ENCODE measurements at places on chromosomes 12 and 14.

DNA sequence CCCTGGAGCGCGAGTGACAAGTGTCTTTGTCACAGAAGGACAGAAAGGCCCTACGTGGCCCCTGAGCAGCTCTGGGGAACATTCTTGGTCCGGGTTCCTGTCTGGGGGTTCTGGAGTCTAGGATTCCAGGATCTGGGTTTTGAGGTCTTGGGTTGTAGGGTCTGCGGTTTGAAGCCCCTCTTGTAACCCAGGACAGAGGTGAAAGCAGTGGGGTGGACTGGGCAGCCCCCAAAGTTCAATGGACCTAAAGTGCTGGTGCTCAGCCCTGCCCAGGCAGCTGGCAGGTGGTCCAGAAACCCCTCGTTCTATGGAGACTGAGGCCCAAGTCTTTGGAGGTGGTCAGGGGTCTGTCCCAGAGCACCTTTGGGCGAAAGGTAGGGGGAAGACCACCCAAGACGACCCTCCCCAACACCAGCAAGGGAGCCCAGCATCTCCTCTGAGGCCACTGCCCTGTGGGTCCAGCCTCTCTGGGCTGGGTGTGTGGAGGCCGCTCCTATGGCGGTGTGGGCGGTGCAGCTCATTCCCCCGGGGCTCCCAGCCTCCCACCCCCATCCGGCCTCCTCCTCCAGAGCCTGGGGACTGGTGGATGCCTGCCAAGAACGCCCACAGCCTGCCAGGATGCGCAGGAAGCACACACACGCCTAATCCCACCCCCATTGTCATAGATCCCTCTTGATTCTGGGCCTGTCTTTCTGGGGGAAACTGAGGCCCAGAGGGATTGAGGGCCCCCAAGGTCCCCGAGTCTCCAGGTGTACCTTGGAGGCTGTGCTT lies 30.2 kb upstream of the ANKRD9 start:
- peak; percentile 83 for DNase-seq

DNA sequence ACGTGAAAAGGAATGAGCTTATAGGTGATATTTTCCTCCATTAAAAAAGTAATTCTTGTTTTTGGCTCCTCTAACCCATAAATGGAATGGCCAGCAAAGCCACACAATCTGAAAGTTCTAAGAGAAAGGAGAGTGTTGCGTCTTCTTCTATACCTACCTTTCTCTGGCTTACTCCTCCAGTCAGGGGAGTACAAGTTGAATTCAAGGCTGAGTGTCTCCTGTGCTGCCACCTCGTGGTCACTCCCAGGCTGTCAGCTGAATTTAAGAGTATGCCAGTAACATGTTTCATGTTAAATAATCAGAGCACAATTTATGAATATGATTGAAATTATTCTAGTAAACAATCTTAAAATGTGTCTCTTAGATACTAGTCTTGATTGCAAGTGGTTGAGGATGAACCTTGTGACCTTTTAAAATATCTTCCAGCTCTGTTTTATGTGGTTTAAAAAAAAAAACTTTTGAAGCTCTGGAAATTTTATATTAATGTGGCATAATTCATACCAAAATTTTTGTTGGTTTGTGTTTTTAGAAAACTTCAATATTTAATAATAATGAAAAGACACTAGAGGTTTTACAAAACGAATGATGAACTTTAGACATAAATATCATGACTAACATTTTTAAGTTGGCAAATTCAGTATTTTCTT lies 31.7 kb downstream of the PTHLH start:
- DNase-seq, result peak; percentile 50

DNA sequence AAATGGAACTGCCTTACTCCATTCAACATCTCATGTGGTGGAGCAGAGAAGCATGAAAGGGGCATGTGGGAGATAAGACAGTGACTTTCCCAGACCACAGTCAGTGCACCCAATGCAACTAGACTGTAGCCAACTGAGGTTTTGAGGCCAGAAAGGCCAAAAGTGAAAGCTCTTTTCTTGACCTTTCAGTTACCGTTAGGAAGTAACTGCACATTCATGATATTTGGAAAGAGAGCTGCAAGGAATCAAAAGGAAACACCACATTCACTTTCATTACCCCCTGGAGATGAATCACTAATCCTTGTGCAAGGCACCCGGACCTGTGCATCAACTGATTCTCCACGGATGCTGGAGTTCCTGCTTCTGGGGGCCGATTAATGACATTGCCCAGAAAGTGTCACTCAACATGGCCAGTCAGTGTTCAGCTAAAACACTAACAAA lies 72.9 kb upstream of the ELK3 start:
- DNase-seq, result no peak

DNA sequence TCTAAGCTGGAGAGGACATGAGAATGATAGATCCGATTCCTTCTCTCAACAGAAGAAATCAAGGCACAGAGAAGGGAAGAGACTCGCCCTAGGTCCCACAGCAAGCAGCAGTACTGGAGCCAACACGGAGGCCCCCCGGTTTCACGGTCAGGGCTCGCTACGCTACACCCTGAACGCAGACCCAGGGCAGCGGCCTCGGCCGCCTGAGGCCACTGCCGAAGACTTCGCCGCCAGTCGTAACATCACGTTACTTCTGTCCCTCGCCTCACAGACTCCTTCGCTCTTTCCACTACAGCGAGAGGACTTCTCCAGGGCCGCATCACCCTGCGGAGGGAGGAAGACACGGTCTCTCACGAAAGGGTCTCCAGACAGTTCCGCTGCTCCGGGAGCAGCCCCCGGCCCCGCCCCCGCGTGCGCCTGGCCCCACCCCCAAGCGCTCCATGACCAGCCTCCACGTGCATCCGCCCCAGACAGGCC lies 411 bp upstream of the DCAF4 start:
- no peak for DNase-seq

- peak; percentile 75 for DNase-seq
Observed at GRCh38 chr12:27542628-27543027, 18.6 kb downstream of the PPFIBP1 start.

GRCh38 chr12:56258068-56258819 lies at the start of gene ANKRD52:
ANKRD52 (minus strand) TSS chr12:56258384; CDS start chr12:56258269, 115 bp downstream.
- peak; percentile 44 for DNase-seq

- peak; percentile 31 for DNase-seq
Observed at GRCh38 chr12:122793685-122794106, 19.3 kb downstream of the CCDC62 start.

DNA sequence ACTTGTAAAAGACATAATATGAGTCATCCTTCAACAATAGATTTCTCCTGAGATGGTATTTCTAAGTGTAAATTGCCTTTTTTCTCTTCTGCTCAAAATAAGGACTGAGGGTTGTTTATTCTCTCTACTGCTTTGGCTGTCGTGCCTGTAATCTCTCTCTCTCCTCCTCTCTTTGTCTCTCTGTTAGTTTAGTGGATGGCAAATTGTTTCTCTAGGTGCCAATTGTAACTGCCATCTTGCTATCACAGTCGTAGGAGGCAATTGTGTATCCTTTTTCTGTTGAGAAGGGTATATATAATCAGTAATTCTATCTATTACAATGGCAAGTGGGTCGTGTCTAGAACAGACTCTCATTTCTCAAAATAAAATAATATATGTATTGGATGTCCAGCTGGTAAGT lies 545.0 kb upstream of the FBXO33 start:
- DNase-seq, result no peak

DNA sequence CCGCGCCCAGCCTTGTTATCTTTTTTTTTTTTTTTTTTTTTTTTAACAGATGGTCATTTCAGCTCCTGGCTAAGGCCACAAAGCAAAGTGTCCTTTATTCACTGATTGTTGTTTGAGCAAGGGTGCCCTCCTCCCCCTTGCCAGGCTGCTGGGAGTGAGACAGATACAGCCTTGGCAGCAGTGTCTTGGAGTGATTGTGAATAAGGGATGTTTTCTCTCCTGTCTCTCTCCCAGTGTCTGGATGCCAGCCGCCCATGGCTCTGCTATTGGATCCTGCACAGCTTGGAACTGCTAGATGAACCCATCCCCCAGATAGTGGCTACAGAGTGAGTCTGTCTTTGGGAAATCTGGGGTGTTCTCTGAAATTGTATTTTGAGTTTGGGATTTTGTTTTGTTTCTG lies 28.7 kb downstream of the FNTB start:
- no peak for DNase-seq

GRCh38 chr14:72706485-72706884 lies 187.4 kb downstream of the DPF3 start:
- DNase-seq, result no peak

- DNase-seq, result no peak
Observed at GRCh38 chr12:95739561-95740313, 50.8 kb downstream of the NTN4 start.

GRCh38 chr12:131010396-131011131 lies 56.9 kb downstream of the ADGRD1 start:
- no peak for DNase-seq

GRCh38 chr12:9636851-9637206 lies 29.1 kb upstream of the KLRB1 start:
- no peak for DNase-seq

GRCh38 chr14:95685978-95686922 lies at the start of gene TCL1B:
TCL1B (plus strand) TSS chr14:95686426; CDS start chr14:95686468, 42 bp downstream.
- DNase-seq, result no peak

- no peak for DNase-seq
Observed at GRCh38 chr14:92635031-92635430, 113.4 kb downstream of the LGMN start.

- no peak for DNase-seq
Observed at GRCh38 chr12:12474471-12474928, 88.2 kb downstream of the DUSP16 start.

- no peak for DNase-seq
Observed at GRCh38 chr14:53621921-53622320, 334.7 kb downstream of the BMP4 start.

DNA sequence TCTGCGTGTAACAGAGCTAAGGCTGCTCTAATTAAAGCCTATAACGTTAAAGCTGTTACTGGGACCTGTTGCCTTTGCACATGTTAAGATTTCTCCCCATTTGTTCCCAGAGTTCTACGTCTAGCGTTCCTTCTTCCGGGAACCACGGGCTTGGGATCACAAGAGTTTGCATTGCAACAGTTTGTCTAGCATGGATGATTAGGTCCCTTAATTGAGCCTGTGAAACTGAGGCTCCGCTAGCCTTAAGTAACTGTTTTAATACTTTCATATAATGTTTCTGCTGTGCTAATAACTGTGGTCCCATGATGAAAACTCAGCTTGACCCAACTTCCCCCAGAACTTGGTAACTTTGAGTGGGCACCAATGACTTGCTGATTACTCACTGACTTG lies 16.7 kb upstream of the LYZ start:
- DNase-seq, result no peak

DNA sequence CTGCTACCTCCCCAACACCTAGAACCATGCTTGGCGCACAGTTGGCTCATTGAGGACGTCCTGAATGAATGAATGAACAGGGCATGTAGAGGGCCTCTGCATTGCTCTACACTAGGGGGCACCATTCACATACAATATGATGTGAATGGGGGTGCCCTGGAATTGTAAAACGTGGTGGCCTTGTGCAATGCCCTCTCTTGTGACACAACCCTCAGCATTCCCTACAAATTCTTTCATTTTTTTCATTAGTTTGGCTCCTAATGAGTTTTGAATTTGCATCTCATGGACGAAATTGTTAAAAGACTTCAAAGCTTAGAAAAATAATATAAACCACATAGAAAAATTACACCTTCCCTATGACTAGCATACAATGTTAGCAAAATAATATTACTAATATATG lies 2.3 kb upstream of the DIO2 start:
- DNase-seq, result peak; percentile 31

DNA sequence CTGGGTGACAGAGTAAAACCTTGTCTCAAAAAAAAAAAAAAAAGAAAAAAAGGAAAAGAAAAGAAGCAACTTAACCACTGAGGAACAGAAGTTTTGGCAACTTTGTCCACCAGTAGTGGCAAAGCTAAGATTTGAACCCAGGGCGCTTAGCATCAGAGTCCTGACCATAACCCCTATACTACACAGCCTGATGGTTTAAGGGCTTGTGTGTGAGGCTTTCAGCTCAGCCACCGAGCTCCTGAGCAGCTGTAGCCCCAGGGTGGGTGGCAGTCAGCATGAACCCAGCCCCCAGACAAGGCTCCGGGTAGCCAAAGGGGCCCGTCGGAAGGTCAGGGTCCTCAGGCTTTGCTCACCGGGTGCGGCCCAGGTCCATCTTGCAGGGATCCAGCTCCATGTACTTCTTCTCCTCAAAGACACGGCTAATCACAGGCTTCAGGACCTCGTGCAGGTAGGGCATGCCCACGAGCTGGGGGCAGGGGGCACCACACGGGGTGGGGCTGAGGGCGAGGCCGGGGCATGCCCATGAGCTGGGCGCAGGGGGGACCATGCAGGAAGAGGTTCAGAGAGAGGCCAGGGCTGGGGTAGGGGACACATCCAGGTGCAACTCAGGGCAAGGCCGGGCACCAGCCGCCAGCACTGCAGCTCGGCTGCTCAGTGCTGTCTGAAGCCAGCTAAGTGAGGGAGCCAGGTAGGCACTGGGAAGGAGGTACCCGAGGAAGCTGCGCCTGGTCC lies 20.9 kb downstream of the RASAL1 start:
- DNase-seq, result no peak

DNA sequence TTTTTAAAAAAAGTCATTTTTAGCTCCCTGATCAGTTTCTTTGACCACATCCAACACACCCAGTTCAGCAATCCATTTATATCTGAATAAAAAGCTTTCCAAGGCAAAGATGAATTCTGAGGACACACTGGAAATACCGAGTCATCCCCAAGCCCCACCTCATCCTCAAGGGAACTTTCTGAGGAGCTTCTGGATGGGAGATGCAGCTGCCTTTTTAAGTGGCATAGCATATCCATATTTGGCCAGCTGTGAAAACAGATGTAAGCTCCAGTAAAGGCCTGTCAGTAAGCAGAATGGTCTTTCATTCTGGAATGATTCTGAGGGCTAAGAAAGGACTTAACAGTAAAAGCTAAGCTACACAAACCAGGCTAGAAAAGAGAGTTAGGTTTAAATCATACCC lies 18.4 kb downstream of the ZFYVE1 start:
- DNase-seq, result peak; percentile 37

GRCh38 chr12:115918763-115919162 lies 358.7 kb downstream of the MED13L start:
- DNase-seq, result no peak

GRCh38 chr14:104810316-104810715 lies 9.4 kb downstream of the ZBTB42 start:
- no peak for DNase-seq

GRCh38 chr14:56195704-56196103 lies 77.5 kb downstream of the PELI2 start:
- no peak for DNase-seq

GRCh38 chr14:24866067-24866639 lies 183.8 kb downstream of the STXBP6 start:
- no peak for DNase-seq

DNA sequence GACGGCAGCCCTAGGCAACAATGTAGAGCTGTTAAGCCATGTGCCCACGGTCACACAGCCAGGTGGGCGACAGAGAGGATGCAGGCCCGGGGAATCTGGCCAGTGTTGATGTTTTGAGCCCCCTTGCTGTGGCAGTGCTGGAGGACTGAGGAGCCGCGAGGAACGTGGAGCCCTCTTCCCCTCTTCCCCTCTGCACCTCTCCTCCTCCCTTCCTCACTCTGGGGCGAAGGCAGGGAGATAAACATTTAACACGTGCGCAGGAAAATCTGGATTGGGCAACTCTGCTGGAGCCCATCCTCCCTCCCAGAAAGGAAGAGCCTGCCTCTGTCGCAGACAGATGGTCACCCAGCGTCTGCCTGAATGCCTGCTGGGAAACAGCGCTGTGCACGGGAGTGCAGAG lies 376.8 kb downstream of the FUT8 start:
- no peak for DNase-seq

- DNase-seq, result no peak
Observed at GRCh38 chr12:15001733-15002382, 29.0 kb downstream of the PDE6H start.

Data from fibroblast of skin of left quadriceps (primary cell).